ENCODE measurements at places on chromosomes 4 and X.
A peak's percentile ranks its signal among the peaks of the same experiment; 100 is the strongest.

- DNase-seq: no peak
Measured at GRCh38 chr4:61152433-61152832, 47.7 kb upstream of the ADGRL3 start.

DNA sequence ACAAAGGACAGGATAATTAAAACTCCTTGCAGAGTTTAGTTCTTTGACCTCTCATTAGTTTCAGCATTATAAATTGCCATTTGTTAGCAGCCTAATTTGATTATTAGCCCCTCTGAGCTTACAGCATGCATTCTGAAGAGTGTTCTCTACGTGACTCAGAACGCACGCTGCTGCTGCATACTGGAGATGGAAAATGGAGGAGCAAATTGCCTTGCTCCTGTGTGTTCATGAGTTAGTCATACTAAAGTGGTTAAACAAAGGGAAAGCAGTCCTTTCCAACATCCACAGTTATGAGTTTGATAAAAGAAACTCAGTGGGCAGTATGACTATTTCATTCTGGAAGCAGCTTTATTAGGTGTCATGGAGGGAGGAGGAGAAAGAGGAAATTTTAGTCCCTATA, 922.5 kb downstream of the RPA4 start:
- no peak for DNase-seq

GRCh38 chr4:187393531-187394344, 601.8 kb upstream of the ZFP42 start:
- no peak for DNase-seq

- no peak for DNase-seq
Measured at GRCh38 chr4:35963383-35963782, 280.9 kb downstream of the ARAP2 start.

- DNase-seq: no peak
Measured at GRCh38 chr4:138977524-138977923, 38.1 kb upstream of the NOCT start.

GRCh38 chrX:150847088-150847487, 51.4 kb downstream of the CD99L2 start:
- no peak for DNase-seq

- peak; percentile 64 for DNase-seq
Measured at GRCh38 chr4:165326831-165327210, 648 bp upstream of the MSMO1 start.

- DNase-seq: no peak
Measured at GRCh38 chr4:43410636-43411035, 518.1 kb downstream of the GRXCR1 start.

DNA sequence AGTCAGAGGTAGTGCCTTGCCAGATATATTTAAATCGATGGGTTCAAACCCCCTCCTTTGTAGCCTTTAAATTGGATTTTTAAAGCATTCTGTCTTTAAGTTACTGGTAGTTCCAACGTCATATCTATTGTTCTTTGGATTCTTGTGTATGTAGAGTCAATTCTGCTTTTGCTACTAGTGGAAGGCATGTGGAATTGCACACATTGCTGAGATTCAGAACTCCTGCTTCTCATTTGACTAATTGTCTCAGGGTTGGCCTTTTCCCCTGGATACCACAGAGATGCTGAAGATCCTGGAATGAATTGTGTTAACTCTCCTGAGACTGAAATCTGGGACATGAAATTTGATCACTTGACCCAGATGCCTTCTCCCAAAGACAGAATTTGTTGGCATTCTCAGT, 328.3 kb upstream of the RPS6KA3 start:
- no peak for DNase-seq

GRCh38 chrX:77962068-77962902, 7.2 kb downstream of the PGAM4 start:
- no peak for DNase-seq

DNA sequence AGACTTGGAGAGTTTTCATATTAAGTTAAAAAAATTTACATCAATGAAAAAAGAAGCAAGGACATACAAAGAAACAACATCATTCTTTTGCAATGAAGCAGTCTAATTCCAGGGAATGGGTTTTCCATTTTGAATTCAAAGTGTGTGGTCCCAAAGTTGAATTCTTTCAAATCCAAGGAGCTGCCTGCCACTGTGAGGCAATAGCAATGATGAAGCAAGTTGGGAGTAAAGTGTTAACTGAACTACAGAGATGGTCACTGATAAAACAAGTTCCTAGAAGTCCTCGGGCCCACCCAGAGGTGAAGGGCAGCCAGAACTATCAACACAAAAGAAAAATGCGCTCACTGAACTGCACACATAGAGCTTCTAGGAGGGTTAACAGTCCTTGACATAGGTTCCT, 115.9 kb downstream of the RAB28 start:
- no peak for DNase-seq

- DNase-seq: no peak
Measured at GRCh38 chr4:41364876-41365275, 108.1 kb downstream of the UCHL1 start.

- DNase-seq: no peak
Measured at GRCh38 chr4:30901461-30902451, 181.6 kb downstream of the PCDH7 start.

DNA sequence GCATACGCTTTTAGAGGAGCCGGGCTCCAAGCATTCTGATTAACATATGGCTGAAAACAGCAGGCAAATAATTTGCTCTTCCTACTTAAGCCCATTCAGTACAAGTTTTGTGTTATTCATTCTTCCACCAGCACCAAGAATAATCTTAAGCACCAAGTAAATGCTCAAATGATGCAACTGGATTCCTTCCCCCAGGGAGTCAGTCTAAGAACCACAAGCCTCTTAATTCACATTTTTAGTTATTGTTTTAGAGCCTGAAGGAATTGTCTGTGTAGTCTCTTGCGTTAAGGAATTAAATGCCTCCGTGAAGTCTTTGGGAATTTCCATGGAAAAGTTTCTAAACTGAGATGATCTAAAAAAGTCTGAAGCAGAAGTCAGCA, 61.5 kb upstream of the MAGEB2 start:
- DNase-seq: no peak

DNA sequence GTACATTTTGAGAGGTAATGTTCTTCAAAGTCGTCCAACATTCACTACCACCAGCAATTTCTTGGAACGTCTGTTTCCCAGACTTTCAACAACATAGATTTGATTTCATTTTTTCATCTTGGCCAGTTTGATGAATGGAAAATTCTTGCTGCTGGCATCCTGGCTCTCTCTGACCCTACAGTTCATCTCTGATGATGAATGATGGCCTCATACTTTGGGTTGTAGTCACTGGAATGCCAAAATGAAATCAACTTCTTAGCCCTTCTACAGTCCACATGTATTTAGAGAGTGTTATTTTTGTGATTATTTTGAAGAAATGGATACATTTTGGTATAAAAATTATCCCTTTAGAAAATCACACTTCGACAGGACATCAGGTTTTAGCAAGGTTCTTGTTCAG, 8.8 kb downstream of the CHST7 start:
- DNase-seq: no peak

GRCh38 chr4:19319607-19320006, 932.1 kb upstream of the SLIT2 start:
- DNase-seq: no peak

GRCh38 chr4:156169011-156169410, 215.3 kb upstream of the CTSO start:
- DNase-seq: peak; percentile 53

GRCh38 chr4:186449954-186450353, 105.4 kb downstream of the MTNR1A start:
- DNase-seq: no peak

DNA sequence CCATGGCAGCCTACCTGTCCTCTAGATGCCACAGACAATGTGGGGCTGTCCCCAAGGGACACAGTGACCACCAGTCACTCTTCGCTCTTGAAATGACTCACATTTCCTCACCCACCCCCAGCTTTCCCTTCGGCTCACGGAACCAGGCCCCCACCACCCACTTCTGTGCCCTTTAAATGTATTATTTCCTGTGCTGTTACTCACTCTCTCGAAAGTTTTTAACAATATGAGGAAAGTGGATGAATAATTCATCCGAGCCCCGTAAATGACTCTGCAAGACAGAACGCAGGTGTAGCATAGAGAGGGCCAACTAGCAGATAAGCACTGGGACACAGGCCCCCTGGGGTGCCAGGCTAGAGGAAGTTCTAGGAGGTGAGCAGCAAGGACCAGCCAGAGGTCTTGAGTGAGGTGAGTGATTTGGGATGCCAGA, 179.5 kb upstream of the TBL1X start:
- no peak for DNase-seq

DNA sequence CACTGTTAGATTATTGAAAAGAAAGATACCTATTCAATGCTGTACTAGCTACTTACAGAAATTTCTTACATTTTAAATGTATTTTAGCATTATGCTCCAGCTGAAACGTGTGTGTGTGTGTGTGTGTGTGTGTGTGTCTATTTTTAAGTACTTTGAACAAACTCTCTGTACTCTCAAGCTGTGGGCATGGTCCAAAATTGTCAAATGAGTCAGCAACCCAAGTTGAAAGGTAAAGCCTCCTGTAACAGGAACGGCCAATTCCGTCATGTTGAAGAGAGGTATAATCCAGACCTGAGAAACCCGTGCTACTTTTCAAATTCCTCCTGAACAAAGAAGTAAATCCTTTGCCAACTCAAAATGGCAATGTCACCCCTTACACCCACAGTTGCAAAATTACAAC, 20.5 kb downstream of the MAOB start:
- DNase-seq: no peak

DNA sequence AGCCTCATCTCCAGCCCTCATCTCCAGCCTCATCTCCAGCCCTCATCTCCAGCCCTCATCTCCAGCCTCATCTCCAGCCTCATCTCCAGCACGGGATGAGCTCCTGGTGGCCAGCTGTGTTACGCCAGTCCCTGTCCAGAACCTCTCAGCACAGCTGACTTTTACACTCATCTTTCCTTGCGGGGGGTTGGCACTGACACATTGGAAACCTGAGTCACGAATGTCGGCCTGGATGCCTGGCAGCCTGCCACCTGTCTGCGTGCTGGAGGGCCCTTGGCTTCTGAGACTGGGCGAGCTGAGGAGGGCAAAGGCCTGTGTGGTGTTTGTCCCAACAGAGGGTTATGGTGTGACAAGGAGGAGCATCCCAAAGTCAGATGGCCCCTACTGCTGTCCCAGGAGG, 66.1 kb upstream of the HGFAC start:
- DNase-seq: no peak

GRCh38 chr4:39636531-39637184, 2.0 kb downstream of the SMIM14 start:
- no peak for DNase-seq

- DNase-seq: no peak
Measured at GRCh38 chrX:124212622-124213021, 119.8 kb upstream of the TEX13D start.

GRCh38 chr4:113692809-113693411, 68.6 kb downstream of the CAMK2D start:
- DNase-seq: no peak

- DNase-seq: peak; percentile 49
Measured at GRCh38 chrX:71366674-71367256, 608 bp downstream of the TAF1 start.

GRCh38 chrX:63718010-63718694, 66.9 kb downstream of the ARHGEF9 start:
- no peak for DNase-seq

DNA sequence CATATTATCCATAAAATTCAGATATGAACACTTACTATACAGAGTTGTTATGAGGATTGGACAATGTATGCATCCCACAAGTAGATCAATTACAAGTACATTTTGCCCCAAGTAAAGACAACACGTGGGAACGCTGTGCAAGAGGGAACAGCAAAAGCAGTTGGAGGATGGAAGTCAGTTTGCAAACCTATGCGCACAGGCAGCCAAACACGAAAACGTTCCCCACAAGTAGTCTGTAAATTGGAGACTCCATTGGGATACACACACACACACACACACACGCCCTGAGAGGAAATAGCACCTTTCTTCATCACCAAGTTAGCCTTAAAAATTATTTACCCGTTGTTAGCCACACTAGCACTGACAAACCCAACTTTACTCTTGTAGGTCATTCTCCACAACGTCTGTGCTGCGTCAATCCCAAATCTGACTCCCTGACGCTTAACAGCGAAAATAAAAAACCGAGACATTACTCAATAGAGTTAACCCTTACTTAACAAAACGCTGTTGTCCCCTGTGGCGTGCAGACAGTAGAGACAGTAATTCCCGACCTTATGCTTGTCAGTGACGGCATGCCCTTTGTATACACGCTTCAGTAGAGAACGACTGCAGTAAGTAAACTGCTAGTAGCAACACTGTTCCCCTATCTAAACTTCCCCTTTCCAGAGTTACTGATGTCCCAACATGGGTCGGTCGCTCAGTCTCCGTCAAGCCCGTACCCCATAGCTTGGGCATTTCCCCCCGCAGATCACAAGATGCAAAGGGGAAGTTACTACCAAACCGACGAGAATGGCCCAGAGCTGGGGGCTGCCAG, 730 bp downstream of the MANBA start:
- DNase-seq: peak; percentile 50

GRCh38 chrX:133550665-133551485, 135.6 kb upstream of the GPC4 start:
- no peak for DNase-seq

GRCh38 chrX:46838974-46839480, 2.2 kb downstream of the RP2 start:
- DNase-seq: no peak
